ENCODE measurements at places on chromosomes 11 and 22. TPM values are rescaled to one million over a fixed set of nuclear protein-coding genes. Genes with fewer than 3 reads are reported as not detected.

DNA sequence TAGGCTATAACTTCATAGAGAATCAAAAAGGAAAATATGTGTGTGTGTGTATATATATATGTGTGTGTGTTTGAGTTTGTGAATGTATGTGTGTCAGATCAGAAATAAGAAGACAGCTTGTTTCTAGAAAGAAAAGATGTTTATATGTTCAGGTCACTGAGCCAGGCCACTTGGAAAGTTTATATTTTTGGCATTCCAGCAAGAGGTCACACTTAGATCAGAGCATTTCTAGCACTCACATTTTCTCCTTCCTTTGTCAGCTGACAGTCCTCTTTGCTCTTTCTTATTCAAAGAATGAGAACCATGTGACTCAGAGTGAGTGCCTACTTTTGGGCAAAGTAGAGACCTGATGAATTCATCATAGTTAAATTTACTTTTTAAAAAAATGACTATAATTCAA is 22.9 kb downstream of the RAB38 start:
- no peak for DNase-seq

DNA sequence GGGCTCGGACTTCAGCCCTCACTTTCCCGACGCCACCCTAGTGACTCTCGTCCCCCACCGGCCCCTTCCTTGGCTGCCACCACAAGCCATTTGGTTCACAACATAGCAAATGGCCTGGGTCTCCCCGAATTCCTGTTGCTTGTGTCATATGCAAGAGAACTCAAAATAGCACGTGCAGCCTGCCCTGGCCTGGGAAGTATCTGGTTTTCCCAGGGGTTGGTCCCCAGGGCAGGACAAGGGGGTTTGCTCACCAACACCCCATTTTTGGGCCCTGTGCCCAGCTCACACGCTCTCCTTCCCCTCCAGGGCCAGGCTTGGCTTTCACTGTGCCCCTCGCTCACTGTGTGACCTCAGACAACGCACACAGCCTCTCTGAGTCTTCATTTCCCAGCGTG is 12.8 kb upstream of the TPCN2 start:
- DNase-seq, result no peak

DNA sequence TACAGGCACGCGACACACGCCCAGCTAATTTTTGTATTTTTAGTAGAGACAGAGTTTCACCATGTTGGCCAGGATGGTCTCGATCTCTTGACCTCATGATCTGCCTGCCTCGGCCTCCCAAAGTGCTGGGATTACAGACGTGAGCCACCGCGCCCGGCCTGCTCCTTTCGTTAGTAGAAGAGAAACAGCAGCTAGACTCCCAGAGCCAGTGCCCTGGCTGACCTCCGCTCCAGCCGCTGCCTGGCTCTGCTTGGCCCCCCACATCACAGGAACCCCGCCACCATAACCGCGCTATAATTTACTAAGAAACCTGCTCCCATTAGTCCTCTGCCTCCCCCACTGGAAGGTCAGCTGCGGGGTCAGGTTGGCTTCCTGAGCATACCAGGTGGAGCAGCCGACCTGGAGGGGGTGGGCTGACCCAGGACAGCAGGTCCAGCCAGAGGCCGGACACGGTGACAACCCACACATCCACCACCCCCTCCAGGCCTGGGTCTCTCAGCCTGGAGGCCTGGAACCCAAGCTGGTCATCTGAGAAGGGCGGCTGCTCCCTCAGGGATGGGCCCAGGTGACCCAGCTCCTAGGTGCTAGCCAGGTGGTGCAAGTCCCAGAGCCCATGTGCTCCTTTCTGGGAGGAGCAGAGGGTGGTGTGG is 7.5 kb upstream of the POLDIP3 start:
- no peak for DNase-seq

DNA sequence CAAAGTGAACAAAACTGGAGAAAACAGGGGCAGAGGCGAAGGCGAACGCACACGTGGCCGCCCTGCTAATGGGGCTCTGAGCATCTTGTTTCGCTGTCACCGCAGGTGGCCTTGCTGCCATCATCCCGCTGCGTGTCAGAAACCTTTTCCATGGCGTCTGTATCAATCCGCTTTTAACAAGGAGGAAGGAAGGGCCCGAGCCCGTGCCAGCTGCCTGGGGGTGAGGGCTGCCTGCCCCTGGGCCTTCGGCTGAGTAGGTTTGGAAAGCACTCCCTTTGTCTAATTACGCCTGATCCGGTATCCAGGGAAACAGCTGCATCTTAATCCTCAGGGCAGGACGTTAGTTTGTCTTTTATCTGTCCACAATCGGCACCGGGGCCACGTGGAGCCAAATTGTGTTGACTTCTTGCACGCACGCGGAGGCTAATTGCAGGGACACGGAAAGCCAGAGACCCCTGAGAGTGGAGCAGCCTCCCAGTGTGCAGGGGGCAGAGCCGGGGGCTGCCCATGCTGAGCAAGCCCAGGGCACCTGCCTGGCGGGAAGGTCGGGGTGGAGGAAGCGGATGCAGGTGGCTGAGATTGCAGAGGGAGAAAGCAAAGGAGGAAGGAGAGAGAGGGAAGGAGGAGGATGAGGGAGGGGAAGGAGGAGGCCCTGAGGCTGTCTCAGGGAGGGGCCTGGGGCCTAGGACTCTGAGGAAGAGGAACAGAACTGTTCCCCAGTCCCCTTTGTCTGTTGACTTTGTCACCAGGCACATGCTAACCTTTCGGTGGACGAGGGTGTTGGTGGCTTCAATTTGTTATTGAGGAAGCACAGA is 19.2 kb upstream of the TH start:
- DNase-seq, result no peak

Gene OR4C15
- total RNA-seq, result not detected

Gene SRSF8
- total RNA-seq, result 23.9 TPM

Gene DDTL
- total RNA-seq, result not detected

Gene NNMT
- total RNA-seq, result not detected

Gene IL17RA
- total RNA-seq, result 22.5 TPM

Gene SCO2
- total RNA-seq, result 9.1 TPM
